ENCODE measurements at places on chromosomes 2 and 18. TPM values are rescaled to one million over a fixed set of nuclear protein-coding genes. Genes with fewer than 3 reads are reported as not detected.
A peak's percentile ranks its signal among the peaks of the same experiment; 100 is the strongest.

CCDC148 gene
- total RNA-seq, result not detected

MAPK4 gene
- not detected for total RNA-seq

NRP2 gene
- not detected for total RNA-seq

PRSS56 gene
- total RNA-seq, result not detected

AGAP1 gene
- 42.0 TPM for total RNA-seq

- no peaks in the 10 kb centered on the region for H3K36me3 ChIP-seq
- no peak overlapping the region for H3K4me3 ChIP-seq
- no peaks in the 10 kb centered on the region for H3K27me3 ChIP-seq
Observed at GRCh38 chr18:42274488-42275137, 319.6 kb downstream of the PIK3C3 start.

DNA sequence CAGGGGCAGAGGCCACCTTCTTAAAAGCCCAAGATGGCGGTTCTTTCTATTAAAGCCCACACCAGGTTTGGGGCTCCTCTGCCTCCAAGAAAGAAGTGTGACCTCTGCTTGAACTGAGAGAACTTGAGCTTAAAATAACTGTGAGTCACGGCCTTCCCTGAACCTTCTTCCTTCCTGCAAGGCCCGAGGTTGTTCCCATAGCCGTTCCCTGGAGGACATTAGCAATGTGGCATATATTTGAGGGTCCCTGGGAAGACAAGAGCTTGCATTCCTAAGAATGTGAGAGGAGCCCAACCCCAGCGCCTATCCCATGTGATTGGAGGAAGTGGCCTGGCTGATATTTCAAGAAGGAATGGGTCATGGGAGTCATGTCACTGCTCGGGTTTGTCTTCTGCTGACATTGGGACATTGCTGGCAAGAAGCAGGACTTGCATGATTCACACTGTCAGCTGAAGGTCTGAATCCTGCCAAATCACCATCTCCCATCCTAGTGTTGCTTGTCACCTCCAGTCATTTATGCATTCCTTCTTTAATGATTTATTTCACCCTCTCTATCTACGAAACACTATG, 168.1 kb downstream of the TRIB2 start:
- H3K36me3 ChIP-seq, result no peaks in the 10 kb centered on the region
- no peak overlapping the region for H3K27ac ChIP-seq
- no peaks in the 10 kb centered on the region for H3K27me3 ChIP-seq
- no peak overlapping the region for H3K4me3 ChIP-seq

DNA sequence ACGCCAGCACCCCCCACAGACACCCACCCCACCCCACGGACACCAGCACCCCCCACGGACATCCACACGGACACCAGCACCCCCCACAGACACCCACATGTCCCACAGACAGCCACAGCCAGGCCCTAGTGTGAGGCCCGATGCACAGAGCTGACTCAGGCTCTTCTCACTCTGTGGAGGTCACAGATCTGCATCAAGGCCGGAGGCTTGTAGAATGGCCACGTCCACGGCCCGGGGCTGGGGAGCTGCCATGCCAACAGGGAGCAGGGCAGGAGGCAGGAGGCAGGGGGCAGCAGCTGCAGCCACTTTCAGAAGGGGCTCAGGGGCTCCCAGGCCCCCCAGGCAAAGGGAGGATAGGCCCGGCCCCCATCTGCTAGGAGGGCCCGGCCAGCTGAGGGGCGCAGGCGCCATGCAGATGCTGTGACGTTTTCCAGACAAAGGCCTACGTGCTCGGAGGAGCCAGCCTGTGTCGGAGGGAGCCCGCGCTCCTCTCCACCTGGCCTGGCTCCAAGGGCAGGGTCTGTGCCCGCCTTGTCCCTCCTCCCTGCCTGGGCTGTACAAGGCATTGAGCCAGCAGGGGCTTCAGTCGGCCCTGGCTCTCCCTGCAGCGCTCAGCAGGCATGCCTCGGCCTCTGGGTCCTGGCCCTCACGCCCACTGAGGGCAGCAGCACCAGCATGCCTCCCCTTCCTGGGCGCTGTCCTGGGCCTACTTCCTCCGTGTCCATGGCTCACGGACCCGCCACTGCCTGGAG, 249.0 kb downstream of the TWIST2 start:
- H3K27me3 ChIP-seq, result no peaks in the 10 kb centered on the region
- peaks cover 21% of the 10 kb centered on the region for H3K4me1 ChIP-seq
- H3K4me3 ChIP-seq, result no peak overlapping the region
- no peak for DNase-seq

- H3K36me3 ChIP-seq, result no peaks in the 10 kb centered on the region
- DNase-seq, result no peak
- H3K4me3 ChIP-seq, result no peak overlapping the region
- H3K4me1 ChIP-seq, result no peaks in the 10 kb centered on the region
- no peaks in the 10 kb centered on the region for H3K27me3 ChIP-seq
- H3K27ac ChIP-seq, result no peak overlapping the region
Observed at GRCh38 chr2:173199294-173199693, 123.6 kb downstream of the MAP3K20 start.

DNA sequence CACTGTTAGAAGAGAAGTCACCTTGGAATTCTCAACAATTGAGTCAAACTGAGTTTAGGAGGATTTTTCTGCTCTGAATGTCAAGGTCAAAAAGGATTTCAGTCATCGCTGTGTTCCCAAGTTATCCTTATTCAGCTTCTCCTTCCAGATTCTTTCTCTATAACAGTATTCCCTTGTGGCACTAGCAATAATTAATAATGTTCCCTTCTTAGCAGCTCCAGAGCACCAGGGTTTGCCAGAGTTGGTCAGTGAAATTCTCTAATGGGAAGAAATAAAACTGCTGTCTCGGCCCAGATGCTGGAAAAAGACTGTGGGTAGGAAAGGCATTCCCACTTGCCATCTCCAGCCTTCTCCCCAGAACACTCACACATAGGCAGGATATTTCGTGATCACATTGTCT, 836.0 kb upstream of the PIK3C3 start:
- no peaks in the 10 kb centered on the region for H3K4me1 ChIP-seq
- H3K36me3 ChIP-seq, result no peaks in the 10 kb centered on the region
- DNase-seq, result no peak

- no peaks in the 10 kb centered on the region for H3K27me3 ChIP-seq
- no peak overlapping the region for H3K4me3 ChIP-seq
- peaks cover 3% of the 10 kb centered on the region for H3K36me3 ChIP-seq
Observed at GRCh38 chr2:168566974-168567665, 111.0 kb downstream of the CERS6 start.

GRCh38 chr2:158718196-158718585, 76.9 kb upstream of the DAPL1 start:
- no peak overlapping the region for H3K4me3 ChIP-seq
- no peak overlapping the region for H3K27ac ChIP-seq
- H3K4me1 ChIP-seq, result no peaks in the 10 kb centered on the region
- H3K36me3 ChIP-seq, result no peaks in the 10 kb centered on the region

DNA sequence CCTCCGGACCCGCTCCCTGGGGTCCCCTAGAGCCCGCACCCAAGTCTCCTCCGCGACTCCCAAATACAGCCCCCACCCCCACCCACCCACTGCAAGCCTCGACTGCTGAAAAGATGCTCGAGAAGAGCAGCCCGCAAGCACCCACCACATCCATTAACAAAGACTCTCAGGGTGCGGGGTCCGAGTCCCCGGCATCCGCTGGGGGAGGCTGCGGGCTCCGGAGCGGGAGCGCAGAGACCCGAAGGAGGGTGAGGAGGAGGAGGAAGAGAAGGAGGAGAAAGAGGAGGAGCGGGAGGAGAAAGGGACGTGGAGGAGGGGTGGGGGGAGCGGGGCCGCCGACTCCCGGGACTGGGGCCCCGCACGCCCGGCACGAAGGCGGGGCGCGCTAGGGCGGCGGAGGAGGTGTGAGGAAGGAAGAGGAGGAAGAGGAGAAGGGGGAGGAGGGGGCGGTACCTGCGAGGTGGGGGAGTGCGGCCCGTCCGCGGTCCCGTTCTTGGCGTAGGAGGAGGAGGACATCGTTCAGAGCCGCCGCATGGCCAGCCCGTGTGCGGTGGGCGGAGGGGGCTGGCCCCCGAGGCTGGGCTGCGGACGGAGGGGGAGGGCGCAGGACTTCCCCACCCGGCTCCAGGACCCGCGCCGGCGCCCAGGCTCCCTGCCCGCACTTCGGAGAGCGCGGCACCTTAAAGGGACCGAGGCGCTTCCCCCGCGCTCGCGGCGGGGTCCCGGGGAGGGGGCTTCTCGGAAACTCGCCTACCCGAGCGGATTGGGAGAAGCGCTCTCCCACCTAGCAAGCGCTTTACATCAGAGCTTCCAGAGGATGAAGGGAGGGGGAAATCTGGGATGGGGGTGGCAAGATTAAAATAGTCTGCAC, at the start of gene CACNB4:
TSS of gene CACNB4 (minus strand) at position 549 of the 871 bp plus-strand sequence.
- H3K27ac ChIP-seq, result no peak within 1 kb of the TSS
- H3K36me3 ChIP-seq, result no peaks in the 10 kb centered on the region
- H3K27me3 ChIP-seq, result peaks cover 24% of the 10 kb centered on the region
- H3K4me3 ChIP-seq, result peak within 1 kb of the TSS; percentile 42
- peaks cover 17% of the 10 kb centered on the region for H3K4me1 ChIP-seq
- peak; percentile 18 for DNase-seq
